ENCODE measurements at places on chromosomes 6 and 20.

DNA sequence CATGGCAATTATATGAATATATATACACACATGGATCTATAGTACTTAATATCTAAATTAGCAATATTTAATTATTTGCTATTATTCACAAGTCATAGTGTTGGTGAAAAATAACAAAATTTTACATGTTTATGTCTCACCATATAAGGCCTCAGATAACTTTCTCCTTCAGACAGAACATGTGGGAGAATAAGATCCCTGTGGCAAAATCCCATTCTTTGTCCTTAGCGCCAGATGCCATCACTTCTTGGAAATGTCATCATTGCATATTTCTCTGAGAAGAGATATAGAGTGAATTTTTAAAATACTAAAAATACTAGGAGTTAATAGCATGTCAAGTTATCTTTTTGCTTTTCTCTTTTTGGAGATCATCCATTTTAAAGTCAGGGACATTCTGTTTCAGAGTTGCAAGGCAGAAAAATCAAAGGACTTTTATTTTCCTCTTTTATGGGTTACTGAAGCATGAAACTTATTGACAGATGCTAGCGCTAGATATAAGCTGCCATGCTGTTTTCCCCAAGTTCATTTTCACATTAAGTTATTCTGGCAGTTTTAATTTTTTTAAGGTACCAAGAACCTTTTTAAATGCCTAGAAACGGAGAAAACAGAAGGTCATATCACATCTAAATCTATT, 30.4 kb upstream of the STXBP5 start:
- DNase-seq: no peak

- no peak for DNase-seq
These were observed 145.3 kb downstream of the GMPR start for GRCh38 chr6:16383607-16384206.

- DNase-seq: no peak
These were observed 189.0 kb downstream of the BTBD9 start for GRCh38 chr6:38450717-38451116.

DNA sequence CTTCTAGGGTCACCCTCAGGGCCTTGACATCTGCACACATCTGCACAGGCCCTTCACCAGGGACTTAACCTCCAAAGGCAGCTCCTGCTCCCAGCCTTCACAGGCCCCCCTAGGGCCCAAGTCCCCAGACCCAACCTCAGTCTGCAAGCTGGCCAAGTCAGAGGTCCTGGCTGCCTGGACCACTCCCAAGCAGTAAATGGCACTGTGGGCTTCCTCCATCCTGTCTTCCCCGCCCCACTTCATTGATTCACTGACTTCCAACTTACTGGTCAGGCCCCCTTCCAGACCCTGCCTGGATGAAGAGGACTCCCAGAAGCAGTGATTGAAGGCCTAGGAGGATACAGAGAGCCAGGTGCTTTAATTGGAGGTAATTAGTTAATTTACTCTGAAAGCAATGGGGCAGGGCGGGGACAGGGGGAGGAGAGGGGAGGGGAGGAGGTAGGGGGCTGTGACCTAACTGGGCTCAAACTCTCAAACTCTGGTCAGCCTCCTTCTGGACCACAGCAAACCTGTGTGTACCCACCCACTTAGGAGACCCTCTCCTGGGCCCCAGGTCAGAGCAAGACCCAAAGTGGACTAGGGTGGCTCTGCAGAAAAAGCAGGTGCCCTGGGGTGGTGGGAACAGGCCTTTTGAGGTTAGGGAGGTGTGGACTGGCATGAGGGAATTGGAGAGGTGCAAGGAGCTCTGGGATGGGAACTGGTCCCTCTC, 51.5 kb downstream of the MRPL14 start:
- no peak for DNase-seq

Data from MV-4-11 (cell line).